Stomach (tissue), 19 donors: ENCODE measurements at places on chromosomes 4 and X. TPM values are rescaled to one million over a fixed set of nuclear protein-coding genes. Genes with fewer than 3 reads are reported as not detected.

GRCh38 chrX:40323977-40324376 is 226.2 kb upstream of the BCOR start:
- H3K27ac ChIP-seq, result no peak overlapping the region
- H3K4me3 ChIP-seq, result no peak overlapping the region
- no peak for DNase-seq
- H3K4me1 ChIP-seq, result no peaks in the 10 kb centered on the region
- no peaks in the 10 kb centered on the region for H3K36me3 ChIP-seq
- H3K27me3 ChIP-seq, result no peaks in the 10 kb centered on the region

GRCh38 chrX:151873096-151873495 is 39.6 kb upstream of the MAGEA4 start:
- no peaks in the 10 kb centered on the region for H3K4me1 ChIP-seq
- H3K27ac ChIP-seq, result no peak overlapping the region
- no peaks in the 10 kb centered on the region for H3K36me3 ChIP-seq
- no peaks in the 10 kb centered on the region for H3K27me3 ChIP-seq
- H3K4me3 ChIP-seq, result no peak overlapping the region

- no peak overlapping the region for H3K27ac ChIP-seq
- DNase-seq, result peak; percentile 83
Measured at GRCh38 chr4:85084371-85085094, 118.0 kb upstream of the WDFY3 start.

- no peaks in the 10 kb centered on the region for H3K36me3 ChIP-seq
- H3K4me1 ChIP-seq, result no peaks in the 10 kb centered on the region
Measured at GRCh38 chrX:1876041-1876440, 261.2 kb downstream of the ASMT start.

GRCh38 chrX:69503782-69504625 is at the start of gene NALF2:
Gene NALF2, plus strand, starts transcription at chrX:69504326. Its CDS starts 957 bp downstream, at chrX:69505283.
- H3K27ac ChIP-seq, result peak within 1 kb of the TSS; percentile 73
- peak within 1 kb of the TSS; percentile 45 for H3K4me3 ChIP-seq
- H3K4me1 ChIP-seq, result peaks cover 19% of the 10 kb centered on the region
- DNase-seq, result peak; percentile 88

The SMIM9 gene
- not detected for total RNA-seq

The SSX4 gene
- total RNA-seq, result not detected
